Activated CD8-positive, alpha-beta T cell treated with anti-CD3 and anti-CD28 coated beads, Interleukin-2, amount 10 ng/mL, durations not matched to agents 7 days and 5 days (primary cell): ENCODE measurements at places on chromosomes 12 and 14.

- DNase-seq, result no peak
Measured at GRCh38 chr12:121088195-121088585, 44.5 kb upstream of the P2RX7 start.

DNA sequence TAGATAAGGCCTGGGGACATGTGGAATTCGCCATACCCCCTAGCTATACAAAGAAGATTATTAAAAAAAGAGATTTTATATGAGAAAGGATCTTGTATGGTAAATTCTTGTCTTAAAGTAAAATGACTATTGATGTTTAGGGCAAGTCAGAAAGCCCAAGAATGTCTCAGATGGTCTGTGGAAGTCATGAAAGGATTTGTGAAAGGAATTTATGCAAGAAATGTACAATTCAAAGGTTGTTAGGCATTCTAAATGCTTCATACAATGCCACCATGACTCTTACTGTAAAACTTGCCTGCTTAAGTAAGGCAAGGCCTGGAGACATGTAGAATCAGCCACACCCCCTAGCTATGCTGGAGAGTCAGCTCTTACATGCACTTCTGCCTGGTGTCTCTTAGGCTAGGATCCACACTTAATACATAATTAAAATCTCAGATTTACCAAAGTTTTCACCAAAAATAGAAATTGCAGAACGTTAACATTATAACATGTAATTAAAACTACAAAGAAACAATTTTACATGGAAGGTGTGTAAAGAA, 8.9 kb upstream of the ETNK1 start:
- no peak for DNase-seq

- no peak for DNase-seq
Measured at GRCh38 chr14:74418031-74418430, 8.0 kb downstream of the SYNDIG1L start.

- peak; percentile 18 for DNase-seq
Measured at GRCh38 chr12:104355630-104356029, 52.1 kb downstream of the EID3 start.
